ENCODE measurements at places on chromosomes 11 and 22.
A peak's percentile ranks its signal among the peaks of the same experiment; 100 is the strongest.

DNA sequence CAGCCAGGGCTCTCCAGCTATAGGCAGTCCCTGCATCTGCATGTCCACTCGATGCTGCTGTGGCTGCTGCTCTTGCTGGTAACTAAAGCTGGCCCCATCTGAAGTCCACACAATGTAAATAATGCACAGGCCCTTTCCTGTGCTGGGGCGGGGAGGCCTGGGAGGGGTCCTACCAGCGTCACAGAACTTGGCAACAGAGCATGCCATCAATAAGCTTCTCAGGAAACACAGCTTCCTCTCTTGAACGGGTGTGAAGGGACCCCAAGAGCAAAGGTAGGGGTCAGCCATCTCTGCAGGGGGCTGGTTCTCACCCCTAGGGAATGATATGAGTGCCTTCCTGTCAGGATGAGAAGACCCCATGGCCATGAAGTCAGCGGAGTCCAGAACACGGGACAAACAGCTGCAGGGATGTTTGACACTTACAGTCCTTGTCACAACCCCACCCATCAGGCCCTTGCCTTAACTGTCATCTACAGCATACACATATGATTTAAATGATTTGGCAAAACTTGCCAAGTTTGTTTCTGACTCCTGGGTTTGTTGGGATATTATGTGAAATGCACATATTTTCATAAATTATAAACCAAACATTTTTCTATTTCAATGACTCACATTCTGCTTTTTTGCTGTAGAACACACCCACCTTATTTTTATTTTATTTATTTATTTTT, 39.1 kb upstream of the LYVE1 start:
- no peak for DNase-seq

DNA sequence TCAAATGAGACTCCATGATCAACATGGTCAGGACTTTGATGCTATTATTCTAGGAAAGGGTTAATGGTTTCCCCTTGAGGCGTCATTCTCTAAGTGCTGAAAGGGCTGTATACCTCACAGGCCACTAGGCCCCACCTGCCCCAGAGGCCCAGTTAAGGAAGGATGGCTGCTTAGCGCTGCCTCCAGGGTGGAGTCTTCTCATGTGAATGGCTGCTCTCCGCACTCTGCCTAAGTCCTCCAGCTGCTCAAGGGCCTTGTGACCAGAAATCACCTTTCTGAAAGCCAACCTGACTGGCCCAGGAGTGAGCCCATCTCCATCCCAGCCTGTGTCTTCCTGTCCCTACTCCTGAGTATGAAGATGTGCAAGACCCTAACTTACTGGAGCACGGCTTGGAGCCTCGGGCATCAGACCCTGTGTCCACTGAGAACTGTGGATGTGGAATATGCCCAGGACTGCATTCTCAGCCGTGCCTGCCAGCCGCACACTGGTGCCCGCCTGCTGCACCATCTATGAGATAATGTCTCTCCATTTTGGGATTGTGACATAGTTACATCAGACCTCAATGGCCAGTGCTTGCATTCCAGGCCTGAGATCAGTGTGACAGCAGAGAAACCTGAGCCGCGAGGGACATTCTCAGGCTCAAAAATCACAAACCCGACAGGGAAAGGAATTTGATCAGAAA, 51.0 kb downstream of the SNX19 start:
- DNase-seq = no peak

DNA sequence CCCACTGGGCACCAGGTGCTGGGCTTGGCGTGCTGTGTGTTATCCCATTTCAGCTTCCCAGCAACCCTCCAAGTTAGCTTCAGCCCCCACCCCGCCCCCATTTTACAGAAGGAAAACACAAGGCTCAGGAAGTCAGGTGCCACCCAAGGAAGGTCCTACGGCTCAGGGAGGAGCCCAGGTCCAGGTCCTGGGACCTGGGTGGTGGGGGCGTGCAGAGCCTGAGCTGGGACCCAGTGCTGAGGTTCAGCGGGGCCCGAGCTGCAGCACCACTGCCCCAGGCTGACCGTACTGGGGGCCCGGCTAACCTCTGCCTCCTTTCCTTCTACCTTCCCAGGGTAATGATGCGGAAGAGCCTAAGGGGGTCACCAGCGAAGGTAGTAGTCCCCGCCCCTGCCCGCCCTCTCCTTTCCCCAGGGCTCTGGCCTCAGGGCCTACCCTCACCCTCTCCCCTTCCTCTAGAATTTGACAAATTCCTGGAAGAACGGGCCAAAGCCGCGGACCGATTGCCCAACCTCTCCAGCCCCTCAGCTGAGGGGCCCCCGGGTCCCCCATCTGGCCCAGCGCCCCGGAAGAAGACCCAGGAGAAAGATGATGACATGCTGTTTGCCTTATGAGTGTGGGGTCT, 34.2 kb upstream of the HMOX1 start:
- DNase-seq = no peak

GRCh38 chr11:1008001-1008802, 28.3 kb downstream of the MUC6 start:
- no peak for DNase-seq

DNA sequence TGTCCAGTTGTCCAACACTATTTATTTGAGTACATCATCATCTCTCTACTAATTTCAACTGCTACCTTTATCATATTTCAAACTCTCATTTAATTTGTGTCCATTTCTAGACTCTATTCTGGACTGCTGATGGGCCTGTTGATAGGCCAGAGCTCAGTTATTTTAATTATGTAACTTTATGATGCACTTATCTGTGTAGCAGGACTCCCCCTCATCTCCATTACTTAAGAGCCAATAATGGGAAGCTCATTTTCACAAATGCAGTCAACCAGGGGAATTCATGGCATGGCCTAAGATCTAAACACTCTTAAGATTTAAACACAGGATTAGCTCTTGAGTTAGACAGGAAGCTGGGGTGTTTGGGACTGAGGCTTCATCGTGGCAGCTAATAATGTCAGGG, 21.4 kb downstream of the KCNQ1OT1 start:
- no peak for DNase-seq

DNA sequence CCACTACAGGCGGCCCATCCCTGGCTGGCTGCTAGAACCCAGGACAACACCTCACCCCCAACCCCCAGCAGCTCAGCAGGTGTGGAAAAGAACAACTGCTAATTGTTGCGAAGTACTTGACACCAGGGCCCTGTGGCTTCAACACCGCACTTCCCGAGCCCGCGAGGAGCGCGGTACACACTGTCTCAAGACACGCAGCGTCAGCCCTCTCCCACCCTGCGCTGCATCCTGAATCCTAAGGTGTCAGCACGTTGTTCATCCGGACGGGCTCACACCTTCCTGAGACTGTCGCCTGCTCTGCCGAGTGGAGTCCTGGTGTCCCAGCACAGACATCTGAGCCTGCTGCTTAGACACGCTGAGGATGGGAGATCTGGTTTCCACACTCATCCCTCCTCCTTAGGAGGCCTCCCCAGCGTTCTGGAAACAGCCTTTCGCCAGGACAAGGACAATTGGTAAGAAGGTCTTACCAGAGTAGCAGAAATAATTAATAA, 1336.2 kb downstream of the BRD1 start:
- peak; percentile 25 for DNase-seq

- no peak for DNase-seq
Observed at GRCh38 chr11:111101881-111102280, 143.6 kb upstream of the POU2AF2 start.

DNA sequence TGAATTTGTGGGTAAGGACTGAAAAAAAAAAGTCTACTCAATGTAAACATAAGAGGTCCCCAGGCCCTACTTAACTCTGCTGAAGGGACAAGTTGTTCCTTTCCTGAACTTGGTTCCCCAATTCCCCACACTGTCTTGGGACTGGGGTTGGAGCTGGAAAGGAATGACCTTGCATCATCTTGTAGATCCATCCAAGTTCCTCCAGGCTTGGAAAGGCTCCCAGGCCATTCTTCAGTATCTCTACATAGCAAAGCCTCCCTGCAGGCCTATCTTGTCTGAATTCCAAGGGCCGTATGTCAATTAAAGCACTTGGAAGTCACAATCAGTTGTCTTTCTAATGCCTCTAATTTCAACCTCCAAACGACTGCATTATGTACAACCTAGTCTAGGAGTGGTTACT, 361.2 kb downstream of the TMEM135 start:
- peak; percentile 34 for DNase-seq

DNA sequence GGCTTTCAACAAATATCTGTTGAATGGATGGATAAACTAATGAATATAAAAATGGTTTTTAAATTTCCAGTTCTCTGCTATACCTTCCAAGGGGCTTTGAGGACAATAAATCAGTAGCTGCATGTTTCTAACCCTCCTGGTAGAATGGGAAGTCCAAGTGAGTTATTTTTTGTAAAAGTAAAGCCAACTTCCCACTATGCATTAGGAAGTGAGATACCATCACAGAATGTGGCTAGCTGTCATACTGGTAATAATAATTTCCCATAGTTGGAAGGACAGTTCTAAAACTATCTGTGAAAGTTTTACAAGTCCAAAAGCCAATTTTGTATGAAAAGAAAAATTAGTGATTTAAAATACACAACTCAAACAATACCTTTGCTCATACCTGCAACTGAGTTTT, 50.0 kb downstream of the TMEM123 start:
- DNase-seq = no peak

- DNase-seq = no peak
Observed at GRCh38 chr11:65593518-65594414, 1.8 kb downstream of the KCNK7 start.

GRCh38 chr11:37391615-37392014, 793.6 kb upstream of the RAG2 start:
- no peak for DNase-seq

- DNase-seq = peak; percentile 86
Observed at GRCh38 chr11:95338430-95338991, 107.5 kb upstream of the SESN3 start.

DNA sequence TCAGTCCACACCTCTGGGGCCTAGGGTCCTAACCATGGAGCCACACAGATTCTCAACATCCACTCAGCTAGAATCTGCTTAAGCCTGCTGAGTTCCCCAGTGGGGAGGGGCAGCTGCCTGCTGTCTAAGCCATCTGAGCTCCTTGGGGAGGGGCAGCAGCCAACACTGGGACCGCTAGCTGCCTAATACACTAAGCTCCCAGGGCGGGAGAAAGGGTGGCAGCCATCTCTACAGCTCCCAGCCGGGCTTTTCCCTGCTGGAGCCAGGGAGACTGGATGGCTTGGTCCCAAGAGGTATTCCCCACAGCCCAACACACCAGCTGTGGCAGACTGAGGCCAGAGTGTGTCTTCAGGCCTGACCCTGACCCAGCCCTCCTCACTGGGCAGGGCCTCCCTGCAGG, 217.3 kb upstream of the TMEM45B start:
- DNase-seq = no peak

GRCh38 chr11:30992513-30992849, 377.1 kb downstream of the DCDC1 start:
- DNase-seq = no peak

DNA sequence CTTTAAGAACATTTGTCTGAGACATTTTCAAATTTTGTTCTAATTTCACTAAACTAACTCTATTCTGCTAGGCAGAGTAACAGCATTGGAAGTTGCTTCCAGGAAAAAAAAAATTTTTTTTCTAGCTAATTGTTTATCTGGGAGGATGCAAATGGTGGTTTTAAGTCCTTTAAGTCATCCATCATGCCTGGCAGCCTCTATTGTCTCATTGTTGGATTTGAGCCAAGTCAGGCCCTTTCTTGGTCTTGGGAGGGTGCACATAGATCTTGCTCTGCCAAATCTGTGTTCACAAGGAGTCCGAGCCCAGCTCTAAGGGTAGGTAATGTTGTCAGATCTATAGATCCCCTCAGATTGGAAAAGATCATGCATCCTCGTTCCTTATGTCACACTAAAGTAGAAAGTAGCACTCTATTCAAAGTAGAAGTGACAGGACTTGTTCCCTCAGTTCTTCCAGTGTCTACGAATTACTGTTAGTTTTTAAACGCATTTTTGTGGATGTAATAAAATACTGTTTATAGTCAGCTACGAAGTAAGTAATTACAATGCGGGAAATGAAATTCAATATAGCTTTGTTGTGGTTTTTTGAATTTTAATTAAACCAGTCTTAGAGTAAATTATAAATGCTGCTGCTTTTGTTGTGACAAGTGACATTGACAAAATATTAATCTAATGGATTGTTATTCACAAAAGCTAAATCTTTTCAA, 166.0 kb upstream of the RASSF10 start:
- peak; percentile 42 for DNase-seq

DNA sequence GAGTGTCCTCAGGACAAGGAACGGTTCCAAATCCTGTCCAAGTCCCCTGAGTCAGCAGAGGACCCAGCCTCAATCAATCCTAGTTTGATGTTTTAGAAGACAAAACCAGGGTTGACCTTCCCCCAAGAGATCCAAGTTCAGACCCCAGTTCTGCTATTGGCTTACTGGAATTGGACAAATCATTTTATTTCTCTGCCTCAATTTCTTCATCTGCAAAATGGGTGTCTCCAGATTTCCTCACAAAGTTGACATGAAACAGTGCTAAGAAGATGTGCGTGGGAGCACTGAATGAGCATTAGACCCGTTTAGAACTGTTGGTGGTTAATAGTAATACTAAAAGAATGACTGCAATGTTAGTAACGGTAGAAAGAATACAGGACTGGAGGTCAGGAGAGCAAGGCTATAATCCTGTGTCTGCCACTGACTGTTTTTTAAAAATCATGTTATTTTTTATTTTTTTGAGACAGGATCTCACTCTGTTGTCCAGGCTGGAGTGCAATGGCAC, 32.8 kb upstream of the SCUBE1 start:
- DNase-seq = peak; percentile 63

DNA sequence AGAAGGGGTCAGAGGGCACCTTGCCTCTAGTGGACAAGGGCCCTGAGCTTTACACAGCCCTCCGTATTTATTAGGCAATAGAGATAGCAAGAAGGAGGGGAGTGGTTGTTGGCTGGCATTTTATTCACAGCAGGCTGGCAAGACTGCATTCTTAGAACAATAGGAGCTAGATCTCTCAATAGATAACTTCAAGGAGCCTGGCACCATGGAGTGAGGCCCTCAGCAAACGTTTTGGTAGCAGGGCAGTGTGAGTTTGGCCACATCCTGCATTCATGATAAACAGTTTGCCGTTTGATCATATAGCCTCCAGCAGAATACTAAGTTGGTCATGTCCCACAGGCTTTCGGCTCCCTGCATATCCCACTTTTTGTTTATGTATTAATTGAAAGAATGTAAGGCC, 31.6 kb downstream of the OR10A6 start:
- no peak for DNase-seq

DNA sequence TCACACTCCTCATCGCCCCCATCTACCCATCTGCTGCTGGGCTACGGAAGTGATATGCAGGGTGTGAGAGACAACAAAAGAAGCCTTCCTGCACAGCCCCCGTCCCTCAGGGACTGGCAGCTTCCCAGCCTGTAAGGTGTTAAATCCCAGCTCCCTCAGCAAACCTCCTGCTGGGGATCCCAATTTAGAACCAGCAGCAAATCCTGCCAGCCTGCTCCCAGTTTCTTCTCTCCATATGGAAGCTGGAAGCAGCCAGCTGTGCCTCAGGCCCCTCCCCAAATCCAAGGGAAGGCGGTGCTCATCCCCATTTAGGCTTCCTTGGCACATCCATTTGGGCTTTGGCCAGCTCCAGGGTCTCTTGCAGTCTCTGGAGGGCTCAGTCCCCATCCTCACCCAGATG, 47.5 kb downstream of the PAMR1 start:
- DNase-seq = no peak

GRCh38 chr22:29801153-29801552, 34.0 kb downstream of the UQCR10 start:
- DNase-seq = no peak

- no peak for DNase-seq
Observed at GRCh38 chr11:35641171-35641897, 21.2 kb upstream of the TRIM44 start.

GRCh38 chr11:34006876-34007275, 44.7 kb upstream of the CAPRIN1 start:
- no peak for DNase-seq

- peak; percentile 82 for DNase-seq
Observed at GRCh38 chr11:128400382-128401203, 186.8 kb downstream of the ETS1 start.
